ENCODE measurements at places on chromosomes 2 and 18. TPM values are rescaled to one million over a fixed set of nuclear protein-coding genes. Genes with fewer than 3 reads are reported as not detected.

Gene DDX18
- total RNA-seq, result 44.5 TPM

Gene CDCA7
- total RNA-seq, result 3.0 TPM

Gene EPB41L3
- 19.2 TPM for total RNA-seq

Gene DYNC1I2
- total RNA-seq, result 91.7 TPM

Gene PDE1A
- 16.3 TPM for total RNA-seq

Gene PAX8
- total RNA-seq, result 2.1 TPM

Gene CNGA3
- 0.51 TPM for total RNA-seq

Gene NEU4
- total RNA-seq, result not detected

Gene SP140
- not detected for total RNA-seq

Gene CCDC178
- not detected for total RNA-seq

Gene GPN1
- total RNA-seq, result 25.1 TPM

Gene SLC19A3
- 0.65 TPM for total RNA-seq

Gene SH3RF3
- 5.2 TPM for total RNA-seq

Gene WNT10A
- not detected for total RNA-seq

Gene FBXO15
- 0.22 TPM for total RNA-seq

Gene GAL3ST2
- not detected for total RNA-seq

Gene EFR3B
- 0.76 TPM for total RNA-seq

Gene SEC11C
- 7.7 TPM for total RNA-seq

Gene SAG
- total RNA-seq, result not detected

Gene ATP5F1A
- 562 TPM for total RNA-seq

Gene CERKL
- not detected for total RNA-seq

Gene NT5DC4
- total RNA-seq, result not detected
